Neural crest cell (in vitro differentiated cells): ENCODE measurements at places on chromosomes 7 and 10.

- no peak for DNase-seq
Observed at GRCh38 chr10:68727146-68727545, 6.1 kb downstream of the CCAR1 start.

- no peak for DNase-seq
Observed at GRCh38 chr10:15118615-15119014, 21.5 kb downstream of the RPP38 start.

DNA sequence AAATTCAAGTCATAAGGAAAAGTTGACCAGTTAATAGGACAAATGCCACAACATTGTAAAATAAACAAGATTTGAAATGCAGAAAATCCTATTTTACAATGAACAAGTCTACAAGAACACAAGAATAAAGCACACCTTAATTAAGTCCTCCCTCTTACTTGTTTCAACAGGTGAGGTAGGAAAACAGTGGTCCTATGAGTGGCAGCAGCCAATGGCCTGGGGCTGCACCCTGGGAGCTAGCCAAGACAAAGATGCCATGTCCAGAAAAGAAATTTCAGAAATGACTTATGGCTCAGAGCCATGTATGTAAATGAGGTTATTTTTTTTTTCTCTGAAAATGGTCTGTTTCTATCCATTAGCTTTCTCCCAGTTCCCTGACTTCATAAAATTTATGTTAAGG, 14.3 kb downstream of the KLLN start:
- DNase-seq, result no peak

DNA sequence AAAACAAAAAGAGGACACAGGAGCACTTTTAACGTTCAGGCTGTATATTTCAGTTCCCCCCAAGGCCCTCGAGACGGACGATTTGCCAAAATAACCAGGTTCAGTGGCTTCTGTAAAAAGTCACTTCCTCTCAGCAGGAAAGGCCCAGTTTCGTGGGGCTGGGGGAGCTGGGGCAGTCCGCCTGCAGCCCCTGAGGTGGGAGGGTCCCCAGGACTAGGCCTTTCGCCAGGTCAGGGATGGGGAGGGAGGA, 28.8 kb downstream of the WDR86 start:
- DNase-seq, result no peak

GRCh38 chr7:155395176-155395797, 62.6 kb upstream of the EN2 start:
- no peak for DNase-seq

DNA sequence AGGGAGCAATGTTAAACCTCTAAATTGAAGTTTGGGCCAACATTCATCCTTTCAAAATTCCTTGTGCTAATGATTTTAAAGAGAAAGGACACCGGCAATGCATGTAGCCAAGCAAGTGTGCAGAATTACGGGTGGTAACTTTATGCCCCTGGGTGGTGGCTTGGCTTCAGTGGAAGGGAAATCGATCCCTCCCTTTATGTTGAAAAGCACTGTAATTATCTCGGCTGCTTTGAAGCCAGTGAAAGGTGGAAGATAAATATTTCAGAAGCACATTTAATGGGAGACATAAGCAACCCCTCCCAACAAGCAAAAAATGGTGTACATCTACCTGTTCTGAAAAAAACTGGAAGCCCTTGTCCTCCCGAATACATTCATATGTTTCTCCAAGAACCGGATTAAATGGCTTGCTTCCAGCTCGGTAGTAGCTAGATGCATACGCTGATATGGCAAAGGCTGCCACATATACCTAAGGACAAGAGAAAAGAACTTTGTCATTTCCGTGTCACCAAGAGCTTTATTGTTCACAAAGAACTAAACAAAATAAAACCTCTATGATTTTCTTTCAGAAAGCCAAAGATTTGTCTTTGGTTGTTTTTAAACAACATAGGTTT, 73.3 kb upstream of the GSDME start:
- DNase-seq, result no peak

DNA sequence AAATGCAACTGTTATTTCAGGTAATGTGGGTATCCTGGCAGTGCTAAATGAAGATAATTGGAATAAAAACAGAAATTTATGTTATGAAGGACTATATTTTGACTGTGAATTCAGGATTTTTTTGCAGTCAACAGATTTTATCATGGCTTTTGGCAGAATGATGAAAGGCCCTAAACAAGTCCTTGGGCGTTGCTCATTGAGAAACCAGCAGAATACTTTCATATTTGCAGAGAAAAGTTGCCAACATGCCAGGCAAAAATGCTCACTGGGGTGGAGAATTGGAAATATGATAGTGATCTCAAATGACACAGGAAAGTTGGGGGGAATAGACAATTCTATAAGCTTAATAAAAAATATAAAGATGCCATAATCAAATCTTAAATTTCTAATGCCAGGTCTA, 121.1 kb downstream of the GPR85 start:
- DNase-seq, result no peak

DNA sequence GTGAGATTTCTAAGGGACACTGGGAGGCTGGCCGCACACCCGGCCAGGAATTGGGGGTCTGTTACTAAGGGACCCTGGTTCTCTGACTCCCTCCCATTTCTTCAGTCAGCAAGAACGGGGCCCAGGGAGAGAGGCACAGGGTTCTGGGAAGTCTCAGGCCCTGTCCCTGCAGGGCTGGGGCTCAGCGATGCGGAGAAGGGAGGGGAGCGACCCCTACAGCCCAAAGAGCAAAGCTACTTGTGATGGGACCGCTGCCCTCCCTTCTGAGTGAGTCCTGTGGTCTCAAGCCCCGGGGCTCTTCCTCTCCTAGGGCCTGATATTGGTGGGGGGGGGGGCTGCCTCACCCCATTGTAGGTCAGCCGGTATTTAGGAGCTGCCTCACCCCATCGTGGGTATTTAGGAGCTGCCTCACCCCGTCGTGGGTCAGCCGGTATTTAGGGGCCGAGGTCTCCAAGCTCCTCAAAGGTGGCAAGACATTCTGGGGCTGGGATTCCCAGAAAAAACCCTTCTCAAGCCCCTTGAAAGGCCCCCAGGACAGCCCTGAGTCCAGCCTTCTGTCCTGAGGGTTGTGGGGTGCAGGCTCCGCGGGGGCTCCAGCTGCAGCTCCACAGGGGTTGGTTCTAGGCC, 16.9 kb upstream of the NKX6-2 start:
- no peak for DNase-seq

- no peak for DNase-seq
Observed at GRCh38 chr10:9096288-9096687, 1041.8 kb downstream of the GATA3 start.

DNA sequence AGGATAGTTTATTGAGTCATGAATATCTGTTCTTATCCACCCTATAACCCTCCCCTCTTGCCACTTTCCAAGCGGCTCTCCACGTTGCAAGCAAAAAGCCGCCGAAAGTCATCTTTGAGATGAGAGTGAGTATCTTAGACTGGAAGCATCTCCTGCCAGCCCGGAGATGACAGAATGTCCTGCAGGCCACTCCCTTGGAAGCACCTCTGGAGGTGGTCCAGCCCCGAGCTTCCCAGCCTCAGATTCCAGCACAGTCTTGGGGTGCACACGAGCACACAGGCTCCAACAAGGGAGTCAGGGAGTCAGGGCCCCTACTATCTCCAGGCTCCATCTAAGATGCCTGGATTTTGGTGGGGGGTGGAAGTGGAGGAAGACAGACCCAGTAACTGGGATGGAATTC, 5.5 kb upstream of the ELN start:
- DNase-seq, result no peak

GRCh38 chr7:31466036-31466435, 47.9 kb upstream of the ITPRID1 start:
- no peak for DNase-seq

DNA sequence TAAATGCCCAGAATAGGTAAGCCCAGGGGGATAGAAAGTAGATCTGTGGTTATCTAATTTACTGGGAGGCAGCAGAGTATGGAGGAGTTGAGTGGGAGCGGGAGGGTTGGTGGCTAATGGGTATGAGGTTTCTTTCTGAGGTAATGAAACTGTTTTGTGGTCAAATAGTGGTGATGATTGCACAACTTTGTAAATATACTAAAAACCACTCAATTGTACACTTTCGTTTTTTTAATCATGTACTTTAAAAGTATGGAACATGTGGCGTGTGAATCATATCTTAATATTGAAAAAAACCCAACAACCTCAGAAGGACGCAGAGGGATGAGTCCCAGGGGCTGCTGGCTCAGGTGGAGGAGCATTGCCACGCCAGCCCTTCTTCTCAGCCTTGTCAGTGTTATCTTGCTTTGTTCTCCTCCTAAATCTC, 118.1 kb downstream of the WDR11 start:
- DNase-seq, result no peak

DNA sequence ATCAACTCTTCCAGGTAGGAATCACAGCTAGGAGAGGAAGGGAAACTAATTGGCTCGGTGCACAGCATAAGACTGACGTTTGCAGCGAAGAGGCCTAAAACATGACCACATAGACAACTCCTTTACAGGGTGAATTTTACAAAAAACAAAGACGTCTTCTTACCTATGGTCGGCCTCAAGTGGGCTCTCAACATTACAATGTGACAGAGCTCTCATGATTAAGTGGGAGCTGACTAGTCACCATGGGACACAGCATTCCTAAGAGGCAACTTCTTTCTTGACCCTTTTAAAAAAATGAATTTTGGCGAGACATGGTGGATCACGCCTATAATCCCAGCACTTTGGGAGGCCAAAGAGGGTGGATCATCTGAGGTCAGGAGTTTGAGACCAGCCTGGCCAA, 4.6 kb downstream of the PDIA4 start:
- DNase-seq, result no peak

GRCh38 chr7:158343936-158344455, 243.6 kb downstream of the PTPRN2 start:
- no peak for DNase-seq

- no peak for DNase-seq
Observed at GRCh38 chr10:69976795-69977546, 75.7 kb upstream of the MACROH2A2 start.

- peak; percentile 56 for DNase-seq
Observed at GRCh38 chr7:52088008-52088901, 771.6 kb upstream of the COBL start.

GRCh38 chr7:4959893-4960292, 906 bp upstream of the MMD2 start:
- DNase-seq, result no peak

GRCh38 chr10:43374194-43374593, 2.8 kb downstream of the FXYD4 start:
- DNase-seq, result no peak

GRCh38 chr7:70725448-70725847, 406.5 kb upstream of the GALNT17 start:
- DNase-seq, result no peak

DNA sequence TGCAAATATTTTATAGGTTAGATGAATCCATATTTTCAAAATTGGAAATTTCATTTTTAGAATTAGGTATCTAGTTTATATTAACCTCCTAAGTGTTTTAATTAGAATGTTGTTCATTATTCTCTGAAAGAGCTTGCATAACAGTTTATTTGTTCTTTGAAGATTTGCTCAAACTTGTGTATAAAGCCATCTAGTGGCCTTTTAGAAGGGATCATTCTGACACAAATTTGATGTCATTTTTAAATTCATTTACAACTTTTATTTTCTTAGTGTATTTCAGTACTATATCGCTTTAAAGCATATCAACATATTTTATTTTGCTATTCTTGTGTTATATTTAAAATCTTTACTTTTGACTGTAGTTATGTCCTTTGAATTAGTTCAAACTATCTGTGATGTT, 527.0 kb upstream of the NRG3 start:
- DNase-seq, result no peak

GRCh38 chr7:125412890-125413665, 483.5 kb upstream of the POT1 start:
- DNase-seq, result no peak

DNA sequence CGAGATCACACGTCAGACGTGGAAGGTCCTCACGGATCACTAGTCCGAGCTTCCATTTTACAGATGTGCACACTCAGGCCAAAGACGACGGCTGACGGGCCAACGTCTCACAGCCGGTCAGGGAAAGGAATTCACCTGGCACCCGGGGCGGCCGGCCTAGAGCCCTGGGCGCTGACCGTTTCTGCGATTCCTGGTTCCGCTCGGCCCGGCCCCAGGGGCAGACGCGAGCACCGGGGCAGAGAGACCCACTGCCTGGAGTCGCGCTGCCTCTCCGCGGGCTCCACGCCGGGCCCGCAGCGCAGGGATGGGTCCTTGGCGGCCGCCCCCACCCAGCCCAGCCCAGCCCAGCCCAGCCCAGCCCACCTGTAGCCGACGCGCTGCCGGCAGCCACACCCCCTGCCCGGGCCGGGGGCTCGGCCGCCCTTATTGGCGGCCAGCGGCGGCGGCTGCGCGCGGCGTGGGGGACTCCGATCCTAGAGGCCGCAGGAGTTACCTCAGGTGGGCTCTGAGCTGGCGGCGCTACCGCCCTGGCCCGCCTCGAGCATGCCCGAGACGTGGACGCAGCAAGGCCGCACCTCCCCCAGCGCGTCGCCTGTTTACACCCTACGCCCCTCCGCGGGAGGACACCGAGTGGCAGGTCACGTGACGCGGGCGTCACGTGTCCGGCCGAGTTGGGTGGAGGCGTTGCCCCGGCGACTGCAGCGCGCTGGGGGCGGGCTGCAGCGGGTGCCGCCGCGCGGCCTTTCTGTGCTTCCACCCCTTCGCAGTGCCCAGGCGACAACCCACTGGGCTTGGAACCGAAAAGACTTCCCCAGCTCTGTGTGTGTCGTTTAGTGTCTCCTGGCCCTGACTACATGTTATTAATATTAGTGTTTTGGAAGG, 78.1 kb downstream of the ZFAND4 start:
- peak; percentile 84 for DNase-seq

GRCh38 chr10:6504296-6504695, 75.8 kb downstream of the PRKCQ start:
- no peak for DNase-seq

GRCh38 chr7:50406935-50407334, 43.2 kb downstream of the FIGNL1 start:
- DNase-seq, result no peak

GRCh38 chr7:143882604-143883078, 19.3 kb downstream of the TCAF1 start:
- peak; percentile 70 for DNase-seq

GRCh38 chr7:156993021-156993924, 17.2 kb downstream of the MNX1 start:
- DNase-seq, result no peak

- DNase-seq, result no peak
Observed at GRCh38 chr7:156906200-156906649, 13.2 kb upstream of the LMBR1 start.

GRCh38 chr10:70053218-70053840, 683 bp downstream of the MACROH2A2 start:
- peak; percentile 39 for DNase-seq

- no peak for DNase-seq
Observed at GRCh38 chr10:120503689-120504088, 46.7 kb downstream of the PLPP4 start.
